Neuronal stem cell (in vitro differentiated cells): ENCODE measurements at places on chromosomes 3 and 15.

DNA sequence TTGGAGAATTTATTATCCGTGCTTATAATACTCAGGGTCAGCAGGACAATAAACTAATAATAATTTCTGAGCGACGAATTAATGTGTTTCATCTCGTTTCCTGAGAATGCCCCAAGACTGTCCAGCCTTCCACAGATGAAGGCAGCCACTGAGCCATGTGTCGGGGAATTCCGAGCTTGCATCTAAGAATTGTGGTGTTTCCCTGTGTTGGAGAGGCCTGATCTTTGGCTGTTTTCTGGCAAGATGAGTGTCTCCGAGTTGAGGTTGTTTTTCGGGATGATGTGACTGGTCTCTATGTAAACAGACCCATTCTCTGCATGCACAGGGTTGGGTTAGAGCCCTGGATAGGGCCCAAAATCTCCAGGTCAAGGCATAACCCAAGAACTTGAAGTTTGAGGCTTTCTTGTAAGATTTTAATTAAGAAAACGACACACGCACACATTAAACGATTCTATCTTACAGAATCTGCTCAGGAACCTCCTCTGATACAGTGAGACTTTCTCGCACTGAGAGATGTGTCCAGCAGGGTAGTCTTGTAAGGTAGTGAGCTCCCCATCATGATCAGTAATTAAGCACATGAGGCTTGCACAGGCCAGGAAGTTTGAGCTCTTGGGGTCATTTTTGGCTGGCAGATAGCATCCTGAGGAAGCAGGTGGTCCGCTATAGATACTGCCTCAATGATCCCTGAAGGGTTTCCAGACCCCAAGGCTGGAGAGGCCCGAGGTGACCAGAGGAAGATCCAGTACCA, 14.4 kb downstream of the FGD5 start:
- no peak for DNase-seq

- no peak for DNase-seq
These were observed 647.9 kb downstream of the GRM7 start for GRCh38 chr3:7508821-7509220.

GRCh38 chr3:196081002-196081833, 672 bp downstream of the TFRC start:
- peak; percentile 42 for DNase-seq

- no peak for DNase-seq
These were observed 647.6 kb upstream of the DPPA4 start for GRCh38 chr3:109984976-109985375.

DNA sequence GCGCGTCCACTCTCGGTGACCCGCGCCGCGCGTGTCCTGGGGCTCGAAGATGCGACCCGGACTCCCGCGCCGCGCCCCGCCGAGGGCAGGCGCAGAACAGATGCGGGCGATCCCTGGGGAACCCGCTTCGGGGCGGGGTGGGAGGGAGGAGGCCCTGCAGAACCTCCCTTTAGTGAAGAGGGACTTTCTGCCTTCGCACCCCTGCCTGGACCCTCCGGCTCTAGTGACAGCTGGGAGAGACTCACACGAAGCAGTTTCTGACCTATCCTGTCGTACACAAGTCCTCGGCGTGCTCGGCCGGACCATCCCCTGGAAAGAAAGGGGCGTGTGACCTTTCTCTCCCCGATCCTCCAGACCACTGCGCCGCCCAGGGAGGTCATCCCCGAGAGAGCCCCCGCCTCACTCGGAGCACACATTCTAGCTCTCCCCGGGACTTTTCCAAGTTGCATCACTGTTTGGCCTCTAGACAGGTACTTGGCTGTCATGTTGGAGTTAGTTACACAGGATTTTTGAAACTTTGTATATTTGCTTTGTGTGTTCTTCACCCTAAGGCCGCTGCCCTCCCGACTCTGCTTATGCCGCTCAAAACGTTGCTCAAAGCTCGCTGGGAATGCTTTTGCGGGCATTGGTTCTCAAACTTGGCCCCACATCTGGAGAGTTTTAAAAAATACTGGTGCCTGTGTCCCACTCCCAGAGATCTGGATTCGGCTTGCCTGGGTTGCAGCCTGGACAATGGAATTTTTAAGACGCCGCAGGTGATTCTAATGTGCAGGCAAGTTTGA, 582 bp downstream of the CGNL1 start:
- peak; percentile 31 for DNase-seq

DNA sequence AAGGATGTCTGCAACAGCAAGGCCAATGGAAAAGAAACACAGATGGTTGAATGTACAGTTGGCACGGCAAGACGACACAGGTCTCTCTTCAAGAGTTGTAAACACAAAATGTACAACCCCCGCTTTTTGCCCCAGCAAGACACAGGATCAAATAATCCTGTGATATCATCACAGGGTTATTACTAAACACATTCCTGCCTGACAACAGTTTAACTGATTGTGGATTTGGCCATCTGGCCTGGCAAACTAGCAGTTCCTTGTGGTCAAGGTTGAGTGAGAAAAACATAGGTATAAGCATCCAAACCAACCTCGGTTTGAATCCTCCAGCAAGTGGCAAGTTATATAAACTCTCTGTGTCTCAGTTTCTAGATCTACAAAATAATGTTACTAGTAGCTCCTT, 23.4 kb downstream of the PARP16 start:
- no peak for DNase-seq

DNA sequence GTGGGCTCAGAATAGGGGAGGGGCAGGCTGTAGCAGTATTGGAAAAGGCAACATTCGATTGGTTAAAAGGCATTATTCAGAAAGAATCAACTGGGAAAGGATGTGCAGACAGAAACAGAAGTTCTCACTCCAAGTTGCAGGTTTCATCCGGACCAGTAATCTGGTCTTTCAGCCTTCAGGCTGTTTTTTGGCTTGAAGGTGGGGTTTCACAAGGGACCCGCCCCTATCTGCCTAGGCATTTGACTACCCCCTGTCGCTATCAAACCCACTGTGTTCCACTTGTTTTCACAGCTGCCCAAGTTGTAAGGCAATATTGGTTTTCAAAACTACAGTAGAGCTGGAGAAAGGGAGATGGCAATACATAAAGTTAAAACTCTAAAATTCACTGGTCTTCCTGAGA, 96.9 kb downstream of the VPS8 start:
- DNase-seq, result no peak
